ENCODE measurements at places on chromosomes 3 and 15. TPM values are rescaled to one million over a fixed set of nuclear protein-coding genes. Genes with fewer than 3 reads are reported as not detected.

- peak; percentile 93 for DNase-seq
Observed at GRCh38 chr3:12706504-12707253, 42.8 kb upstream of the RAF1 start.

DNA sequence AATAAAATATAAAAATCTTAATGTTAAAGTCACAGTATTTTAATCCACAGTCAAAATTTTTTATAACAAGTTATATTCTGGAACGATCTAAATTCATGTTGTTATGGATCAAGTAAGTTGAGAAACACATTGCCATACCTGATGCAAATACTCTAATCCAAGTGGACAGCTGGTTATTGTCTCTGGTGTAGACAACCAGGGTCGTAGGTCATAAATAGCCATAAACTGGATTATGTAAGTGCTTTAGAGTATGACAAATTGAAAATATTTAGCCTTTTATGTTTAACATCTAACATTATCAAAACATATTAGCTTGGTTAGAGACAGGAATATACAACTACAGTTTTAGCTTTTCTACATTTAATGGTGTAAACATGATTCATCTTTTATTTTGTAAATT is 53.0 kb downstream of the PLSCR2 start:
- DNase-seq = no peak

GRCh38 chr3:24197809-24198208 is 252.7 kb downstream of the NR1D2 start:
- peak; percentile 83 for DNase-seq

GOLGA8J gene
- not detected for total RNA-seq

DNA sequence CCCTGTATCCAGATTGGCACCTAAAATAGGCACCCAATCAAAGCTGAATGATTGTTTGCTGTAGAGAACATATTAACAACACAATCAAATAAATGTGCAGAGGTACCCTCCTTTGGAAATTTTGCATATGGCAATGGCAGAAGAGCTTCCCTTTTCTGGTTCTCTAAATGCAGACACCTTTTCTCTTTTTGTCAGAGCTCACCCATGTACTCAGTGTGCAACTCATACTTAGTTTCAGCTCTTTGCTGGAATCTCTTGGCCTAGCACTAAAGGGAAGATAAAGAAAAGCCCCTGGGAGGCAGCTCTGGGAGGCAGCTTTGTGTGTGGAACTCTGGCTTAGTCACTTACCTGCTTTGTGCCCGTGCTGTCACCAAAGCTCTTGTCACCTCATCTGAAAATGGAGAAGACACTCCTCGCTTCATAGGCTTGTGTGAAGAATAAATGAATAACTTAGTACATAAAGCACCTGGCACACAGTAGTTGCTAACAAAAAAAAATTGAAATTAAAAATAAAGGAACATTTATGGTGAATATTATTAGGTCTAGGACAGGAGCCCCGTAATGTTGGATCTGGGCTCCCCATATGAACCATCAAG is 28.8 kb downstream of the ST6GAL1 start:
- DNase-seq = no peak

GRCh38 chr15:45167631-45168205 is 20.0 kb downstream of the SHF start:
- no peak for DNase-seq

C3orf20 gene
- not detected for total RNA-seq

DNA sequence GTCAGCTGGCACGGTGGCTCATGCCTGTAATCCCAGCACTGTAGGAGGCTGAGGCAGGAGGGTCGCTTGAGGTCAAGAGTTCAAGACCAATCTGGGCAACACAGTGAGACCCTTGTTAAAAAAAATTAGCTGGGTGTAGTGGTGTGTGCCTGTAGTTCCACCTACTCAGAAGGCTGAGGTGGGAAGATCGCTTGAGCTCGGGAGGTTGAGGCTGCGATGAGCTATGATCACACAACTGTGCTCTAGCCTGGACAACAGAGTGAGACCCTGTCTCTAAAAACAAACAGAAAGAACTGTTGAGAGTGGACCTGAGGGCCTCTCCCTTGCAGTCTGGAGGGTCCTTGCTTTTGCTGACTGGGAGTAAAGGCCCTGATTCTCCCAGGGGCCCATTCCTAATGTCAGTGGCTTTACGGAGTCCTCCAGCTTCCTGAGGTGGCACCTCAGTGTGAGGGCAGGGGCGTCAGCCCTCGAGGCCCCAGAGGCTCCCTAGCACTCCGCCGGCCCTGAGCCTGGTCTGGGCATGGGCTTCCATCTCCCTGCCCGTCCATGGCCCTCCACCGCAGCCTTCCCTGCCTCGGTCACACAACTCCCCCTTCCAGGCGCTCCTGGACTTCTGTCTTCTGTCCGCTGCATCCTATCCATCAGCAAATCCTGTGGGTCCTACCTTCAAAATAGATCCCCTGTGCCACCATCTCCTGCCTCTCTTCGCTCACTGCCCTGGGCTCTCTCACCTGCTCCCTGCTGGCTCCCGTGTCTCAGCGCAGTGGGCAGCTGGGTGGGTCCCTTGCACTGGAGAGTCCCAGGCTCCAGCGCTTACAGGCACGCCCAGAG is 19.0 kb downstream of the FBLN2 start:
- DNase-seq = peak; percentile 53

LIPH gene
- total RNA-seq = 2.3 TPM

CHDH gene
- total RNA-seq = 12.7 TPM

NECTIN3 gene
- total RNA-seq = 14.2 TPM

GRCh38 chr3:169627073-169627472 is 36.4 kb downstream of the MECOM start:
- no peak for DNase-seq

- DNase-seq = no peak
Observed at GRCh38 chr15:100484443-100484842, 44.3 kb downstream of the CERS3 start.

GRCh38 chr3:59775761-59776325 is 726.0 kb upstream of the CFAP20DC start:
- DNase-seq = no peak

DNA sequence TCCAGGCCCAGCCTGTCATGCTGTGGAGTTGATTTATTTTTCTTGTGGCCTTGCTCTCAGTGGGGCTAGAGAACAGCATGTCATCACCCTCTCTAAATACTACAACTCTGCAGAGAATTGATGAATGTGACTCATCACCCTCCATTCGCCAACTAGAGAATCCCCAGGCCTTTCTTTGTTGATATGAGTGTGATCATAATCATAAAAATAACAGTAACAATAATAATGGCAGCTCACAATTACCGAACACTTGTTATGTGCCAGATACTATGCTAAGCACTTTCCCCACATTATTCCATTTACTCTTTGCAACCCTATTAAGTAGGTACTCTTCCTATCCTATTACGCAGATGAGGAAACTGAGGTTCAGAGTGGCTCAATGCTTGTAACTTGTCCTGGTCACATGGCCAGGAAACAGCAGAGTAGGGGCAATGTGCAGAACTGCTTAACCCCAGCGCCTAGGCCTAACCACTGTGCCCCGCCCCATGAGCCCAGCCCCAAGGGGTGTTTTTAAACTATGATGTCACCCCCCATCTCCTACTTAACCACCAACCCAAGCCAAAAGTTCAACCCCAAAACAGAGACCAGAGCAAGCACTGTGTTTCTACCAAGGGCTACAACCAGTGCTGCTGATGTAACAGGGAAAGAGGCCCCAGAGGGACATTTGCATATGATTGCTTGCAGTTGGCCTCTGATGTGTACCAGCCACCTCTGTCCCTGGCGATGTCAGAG is 104.5 kb downstream of the ADCY5 start:
- peak; percentile 66 for DNase-seq

- DNase-seq = no peak
Observed at GRCh38 chr3:129708328-129708861, 101.9 kb upstream of the PLXND1 start.

DNA sequence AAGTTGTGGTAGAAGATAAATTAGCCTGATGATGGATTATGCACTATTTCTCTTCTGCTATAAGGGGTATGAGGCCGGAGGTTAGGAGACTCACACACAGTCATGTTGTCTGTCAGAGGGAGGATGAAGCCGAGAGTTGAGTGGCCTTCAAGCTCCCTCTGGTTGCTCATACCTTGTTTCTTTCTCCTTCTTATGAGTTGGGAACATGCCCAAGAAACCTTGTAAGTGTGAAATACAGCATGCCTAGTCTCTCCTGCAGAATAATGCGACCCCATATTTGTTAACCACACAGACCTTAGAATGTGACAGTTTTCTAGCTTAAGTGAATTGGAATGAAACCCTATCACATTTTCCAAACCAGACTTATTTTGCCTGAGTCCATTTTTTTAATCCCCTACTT is 366.7 kb downstream of the PTPRG start:
- DNase-seq = peak; percentile 39

- DNase-seq = no peak
Observed at GRCh38 chr15:71920573-71920972, 110.2 kb downstream of the NR2E3 start.

DNA sequence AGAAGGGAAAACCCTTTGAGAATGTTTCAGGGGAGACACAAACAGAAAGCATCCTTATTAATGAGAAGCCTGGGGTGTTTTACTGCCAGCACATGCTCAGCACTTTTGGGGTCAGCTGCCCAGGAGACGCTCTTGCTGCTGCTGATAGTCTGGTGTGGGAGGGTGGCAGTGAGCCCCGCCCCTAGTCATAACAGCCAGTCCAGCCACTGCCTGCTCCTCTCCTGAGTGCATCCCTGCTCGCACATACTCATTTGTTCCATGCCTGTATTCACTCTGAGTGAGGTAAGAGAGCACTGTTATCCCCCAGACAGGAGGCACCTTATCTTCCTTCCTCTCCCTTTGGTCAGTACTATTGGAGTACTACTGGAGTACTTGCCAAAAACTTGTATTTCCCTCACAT is 101.3 kb downstream of the ETFA start:
- DNase-seq = no peak

CCR5 gene
- total RNA-seq = not detected

DNA sequence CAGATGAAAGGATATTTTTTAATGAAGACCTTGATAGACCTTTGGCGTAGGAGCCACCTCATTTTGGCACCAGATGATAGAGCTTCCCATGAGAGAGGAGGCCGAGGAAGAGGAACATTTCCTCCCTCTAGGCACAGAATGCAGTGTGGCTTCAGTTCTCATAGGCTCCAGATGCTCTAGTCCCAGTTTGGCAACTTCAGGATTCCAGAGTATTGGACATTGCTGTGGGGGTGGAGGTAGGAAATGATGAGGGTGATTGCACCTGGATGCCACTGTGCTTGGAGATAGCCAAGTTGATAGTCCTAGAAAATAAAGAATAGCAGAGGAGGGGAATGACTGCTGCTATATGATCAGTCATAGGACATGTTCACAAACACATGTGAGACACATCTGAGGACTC is 58.3 kb upstream of the KY start:
- DNase-seq = no peak

GRCh38 chr3:39467394-39468107 is at the start of gene MOBP:
Gene MOBP, plus strand, starts transcription at chr3:39467680. Its CDS starts 34,390 bp downstream, at chr3:39502070.
- DNase-seq = no peak

DNA sequence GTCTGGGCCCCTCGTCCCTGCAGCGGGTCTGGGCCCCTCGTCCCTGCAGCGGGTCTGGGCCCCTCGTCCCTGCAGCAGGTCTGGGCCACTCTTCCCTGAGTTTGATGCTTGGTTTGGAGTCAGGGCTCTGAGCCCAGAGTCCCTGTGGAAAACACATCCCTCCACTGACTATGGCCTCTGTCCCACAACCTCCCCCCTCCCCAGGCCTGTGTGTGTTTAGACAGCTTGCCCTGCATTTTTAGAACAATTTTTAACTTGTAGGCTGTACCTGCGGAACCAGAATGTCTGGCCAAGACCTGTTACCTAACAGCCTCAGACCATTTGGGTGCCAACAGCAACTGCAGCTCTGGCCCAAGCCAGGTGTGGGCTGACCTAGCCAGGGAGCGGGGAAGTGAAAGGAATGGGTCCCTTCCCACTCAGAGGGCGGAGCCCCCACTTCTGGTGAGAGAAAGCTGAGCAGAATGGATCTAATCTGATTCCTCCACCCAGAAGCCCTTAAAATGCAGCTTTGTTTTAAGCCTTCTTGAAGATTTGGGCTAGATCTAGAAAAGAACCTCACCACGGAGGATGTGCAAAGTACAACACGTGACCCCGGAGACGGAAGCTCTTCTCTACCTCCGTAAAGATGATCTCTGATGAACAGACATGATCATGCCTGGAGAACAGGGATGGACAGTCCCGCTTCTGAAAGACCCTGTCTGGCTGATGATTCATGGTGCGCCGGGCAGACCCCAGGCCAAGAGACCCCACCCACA is 60.5 kb upstream of the TFRC start:
- DNase-seq = peak; percentile 53

DNA sequence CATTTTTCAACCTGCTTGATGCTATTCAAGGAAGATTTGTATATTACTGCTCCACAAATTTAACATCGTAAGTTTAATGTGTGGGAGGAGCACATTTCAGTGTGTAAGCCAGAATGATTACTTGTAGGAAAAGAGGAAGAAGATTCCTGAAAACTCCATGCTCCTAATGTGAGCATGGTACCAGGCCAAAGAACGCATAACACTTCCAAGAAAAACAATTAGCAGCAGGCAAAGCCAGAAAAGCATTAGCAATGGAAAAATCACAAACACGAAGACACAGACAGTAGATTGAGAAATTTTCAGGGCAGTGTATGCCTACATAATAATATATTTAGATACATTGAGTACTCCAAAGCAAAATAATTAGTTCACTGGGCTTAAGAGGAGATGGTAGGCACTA is 96.6 kb upstream of the CBLB start:
- no peak for DNase-seq

SLC12A8 gene
- total RNA-seq = 14.9 TPM

TMEM266 gene
- 1.8 TPM for total RNA-seq

ST8SIA2 gene
- total RNA-seq = 3.8 TPM

Data from endodermal cell (in vitro differentiated cells).